Right lobe of liver (tissue), 6 donors: ENCODE measurements at places on chromosomes 7 and 10. TPM values are rescaled to one million over a fixed set of nuclear protein-coding genes. Genes with fewer than 3 reads are reported as not detected.

GRCh38 chr7:133295484-133295883 lies 42.6 kb downstream of the EXOC4 start:
- H3K27ac ChIP-seq, result no peak overlapping the region
- H3K4me1 ChIP-seq, result no peaks in the 10 kb centered on the region
- no peak overlapping the region for H3K4me3 ChIP-seq
- no peaks in the 10 kb centered on the region for H3K36me3 ChIP-seq
- no peak for DNase-seq

DNA sequence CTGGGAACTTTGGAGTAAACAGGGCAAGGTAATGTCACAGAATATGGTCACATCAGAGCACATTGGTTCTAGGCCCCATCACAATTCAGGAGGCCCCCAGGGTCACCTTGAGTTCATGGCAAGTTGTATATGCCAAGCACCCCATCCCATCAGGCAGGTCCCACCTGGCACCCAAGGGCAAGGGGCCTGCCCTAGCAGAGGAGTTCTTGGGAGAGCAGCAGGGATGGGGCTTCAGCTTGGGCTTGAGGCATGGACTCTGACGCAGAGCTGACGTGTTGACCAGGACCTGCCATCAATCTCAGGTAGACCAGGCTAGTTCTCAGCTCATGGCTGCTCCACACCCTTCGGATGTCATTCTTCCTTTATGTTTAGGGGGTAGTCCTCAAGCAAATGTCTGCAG lies 20.9 kb downstream of the PLAC9 start:
- no peak overlapping the region for H3K4me3 ChIP-seq
- no peak for DNase-seq
- H3K27me3 ChIP-seq, result no peaks in the 10 kb centered on the region
- H3K27ac ChIP-seq, result no peak overlapping the region
- peaks cover 8% of the 10 kb centered on the region for H3K36me3 ChIP-seq

DNA sequence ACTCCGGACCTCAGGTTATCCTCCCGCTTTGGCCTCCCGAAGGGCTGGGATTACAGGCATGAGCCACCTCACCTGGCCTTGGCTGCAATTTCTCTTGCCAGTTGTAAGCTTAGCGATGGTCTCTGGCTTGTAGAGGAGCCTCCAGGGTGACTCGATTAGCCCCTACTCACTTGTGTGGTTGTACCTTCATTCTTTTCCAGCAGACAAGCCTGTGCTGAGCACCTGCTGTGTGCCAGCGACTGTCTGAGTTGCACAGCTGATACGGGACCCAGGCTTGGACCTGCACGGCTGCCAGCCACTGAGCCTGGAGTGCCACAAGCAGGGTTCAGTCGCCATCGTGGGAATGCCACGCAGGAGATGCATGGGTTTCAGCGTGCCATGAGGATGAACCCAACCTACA lies 42.0 kb upstream of the DNAJB6 start:
- no peak for DNase-seq
- no peak overlapping the region for H3K27ac ChIP-seq
- no peaks in the 10 kb centered on the region for H3K36me3 ChIP-seq
- no peak overlapping the region for H3K4me3 ChIP-seq

GRCh38 chr10:15231426-15231825 lies 62.9 kb upstream of the NMT2 start:
- no peaks in the 10 kb centered on the region for H3K27me3 ChIP-seq
- H3K27ac ChIP-seq, result no peak overlapping the region
- DNase-seq, result no peak

- H3K4me1 ChIP-seq, result no peaks in the 10 kb centered on the region
- no peak for DNase-seq
- no peak overlapping the region for H3K27ac ChIP-seq
- no peaks in the 10 kb centered on the region for H3K36me3 ChIP-seq
- H3K27me3 ChIP-seq, result no peaks in the 10 kb centered on the region
Observed at GRCh38 chr7:106128836-106129235, 16.7 kb upstream of the SYPL1 start.

The ITIH5 gene
- 0.50 TPM for total RNA-seq

DNA sequence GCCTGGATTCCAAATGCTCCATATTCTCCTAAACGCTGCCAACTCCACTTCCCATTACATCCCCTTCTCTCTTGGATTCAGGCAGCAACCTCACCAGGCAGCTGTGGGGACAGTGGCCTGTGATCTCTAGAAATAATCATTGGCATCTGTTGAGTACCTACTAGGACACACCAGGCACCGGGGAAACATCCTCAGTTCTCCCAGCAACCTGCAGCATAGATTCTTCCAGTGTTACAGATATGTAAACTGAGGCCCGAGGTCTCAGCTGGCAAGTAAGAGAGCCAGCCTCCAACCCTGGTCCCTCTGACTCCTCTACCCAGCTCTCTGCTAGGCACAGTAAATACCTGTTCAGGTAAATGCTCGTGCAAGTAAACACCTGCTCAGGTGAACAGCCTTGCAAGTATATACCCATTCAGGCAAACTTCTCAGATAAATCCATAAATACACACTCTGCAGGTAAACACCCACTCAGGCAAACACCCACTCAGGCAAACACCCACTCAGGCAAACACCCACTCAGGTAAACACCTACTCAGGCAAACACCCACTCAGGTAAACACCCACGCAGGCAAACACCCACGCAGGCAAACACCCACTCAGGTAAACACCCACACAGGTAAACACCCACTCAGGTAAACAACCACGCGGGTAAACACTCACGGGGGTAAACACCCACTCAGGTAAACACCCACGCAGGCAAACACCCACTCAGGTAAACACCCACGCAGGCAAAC lies 18.7 kb downstream of the ASB13 start:
- H3K27me3 ChIP-seq, result no peaks in the 10 kb centered on the region
- peaks cover 2% of the 10 kb centered on the region for H3K4me1 ChIP-seq
- no peak overlapping the region for H3K4me3 ChIP-seq
- peaks cover 5% of the 10 kb centered on the region for H3K36me3 ChIP-seq

GRCh38 chr10:109906316-109906715 lies 17.0 kb downstream of the XPNPEP1 start:
- no peak overlapping the region for H3K27ac ChIP-seq
- no peak overlapping the region for H3K4me3 ChIP-seq
- H3K27me3 ChIP-seq, result no peaks in the 10 kb centered on the region
- no peak for DNase-seq
- peaks cover 3% of the 10 kb centered on the region for H3K36me3 ChIP-seq
- H3K4me1 ChIP-seq, result no peaks in the 10 kb centered on the region

DNA sequence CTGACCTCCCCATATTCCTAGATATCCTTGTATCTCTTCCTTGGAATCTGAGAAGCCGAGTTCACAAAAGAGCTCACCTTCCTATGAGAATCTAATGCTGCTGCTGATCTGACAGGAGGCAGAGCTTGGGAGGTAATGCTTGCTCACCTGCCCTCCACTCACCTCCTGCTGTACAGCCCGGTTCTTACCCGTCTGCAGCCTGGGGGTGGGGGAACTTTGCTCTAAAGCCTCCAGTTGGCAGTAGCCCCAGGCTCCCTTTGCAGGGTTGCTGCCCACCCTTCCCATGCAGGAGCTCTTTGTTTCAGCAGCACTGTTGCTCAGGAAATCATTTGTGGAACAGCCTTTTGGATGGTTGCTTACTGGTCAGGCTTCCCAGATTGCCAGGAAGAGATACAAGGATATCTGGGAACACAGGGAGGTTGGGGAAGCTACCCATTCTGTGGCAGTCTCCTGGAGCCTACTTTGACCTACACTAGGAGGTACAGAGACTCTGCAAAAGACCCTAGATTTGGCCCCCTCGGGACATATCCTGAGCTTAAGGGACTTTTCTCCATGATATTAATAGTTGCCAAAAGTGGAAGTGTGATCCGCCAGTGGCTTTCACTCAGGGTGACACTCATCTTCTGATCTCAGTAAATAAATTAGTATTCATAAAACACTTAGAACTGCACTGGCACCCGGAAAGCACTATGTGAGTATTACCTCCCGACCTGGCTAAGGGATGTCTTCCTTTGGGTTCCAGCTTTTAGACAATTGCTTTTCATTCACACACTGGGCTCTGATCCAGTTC lies 363.7 kb upstream of the PODXL start:
- no peaks in the 10 kb centered on the region for H3K4me1 ChIP-seq
- H3K36me3 ChIP-seq, result no peaks in the 10 kb centered on the region
- no peak overlapping the region for H3K27ac ChIP-seq
- H3K27me3 ChIP-seq, result no peaks in the 10 kb centered on the region
- no peak overlapping the region for H3K4me3 ChIP-seq
